Hematopoietic multipotent progenitor cell treated with erythropoietin and hydrocortisone succinate and interleukin-3 and kit ligand, for 15 days (in vitro differentiated cells): ENCODE measurements at places on chromosomes 3 and 15.

GRCh38 chr3:58952128-58952917, 97.5 kb downstream of the CFAP20DC start:
- no peak for DNase-seq

GRCh38 chr3:155960060-155960459, 89.6 kb downstream of the GMPS start:
- DNase-seq = no peak

DNA sequence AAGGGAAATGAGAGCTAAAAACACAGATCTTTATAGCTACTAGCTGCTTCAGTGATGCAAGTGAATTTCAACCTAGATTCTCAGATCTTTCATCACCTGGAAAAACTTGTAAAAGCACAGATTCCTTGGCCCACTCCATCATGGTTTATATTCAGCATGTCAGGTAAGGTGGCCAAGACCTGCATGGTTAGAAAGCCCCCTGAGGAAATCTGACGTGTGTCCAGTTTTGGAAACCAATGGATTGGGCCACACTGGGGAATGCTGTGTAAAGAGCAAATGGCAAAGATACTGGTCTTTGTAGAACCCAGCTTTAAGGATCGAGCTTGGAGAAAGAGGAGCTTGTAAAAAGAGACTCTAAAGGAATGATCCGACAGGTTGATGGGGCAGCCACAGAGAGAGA, 397.0 kb upstream of the ARRDC4 start:
- DNase-seq = no peak

- DNase-seq = no peak
Measured at GRCh38 chr3:36653095-36653494, 111.3 kb downstream of the DCLK3 start.

DNA sequence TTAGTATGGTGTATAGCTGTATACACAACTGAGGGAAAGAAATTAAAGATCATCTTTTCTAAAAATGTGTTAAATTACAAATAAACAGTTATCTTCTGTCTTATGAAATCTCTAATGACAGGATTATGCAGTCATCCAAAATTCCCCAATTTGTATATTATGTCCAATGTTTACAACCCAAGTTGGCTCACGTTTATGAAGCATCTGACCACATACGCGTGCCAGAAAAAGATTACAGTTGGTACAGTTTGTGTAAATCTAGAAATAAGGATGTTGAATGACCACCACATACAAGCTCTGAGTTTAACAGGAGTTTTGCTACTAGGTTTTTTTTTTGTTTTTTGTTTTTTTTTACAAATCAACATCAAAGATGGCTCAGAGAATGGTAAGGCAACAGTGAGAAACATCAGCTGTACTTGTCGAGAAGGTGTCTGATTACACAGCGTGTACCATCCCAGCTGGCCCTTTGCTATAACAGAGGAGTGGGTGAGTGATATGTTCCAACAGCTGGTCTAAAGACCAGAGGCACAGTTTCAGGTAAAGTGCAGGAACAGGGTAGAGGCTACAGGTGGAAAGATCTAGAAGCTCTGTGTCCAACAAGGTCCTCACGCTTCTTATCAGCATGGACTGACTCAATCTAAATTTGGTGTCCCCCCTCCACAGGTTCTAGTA, 47.1 kb downstream of the USF3 start:
- DNase-seq = no peak

- DNase-seq = no peak
Measured at GRCh38 chr15:42146551-42147430, 9.6 kb downstream of the PLA2G4F start.

DNA sequence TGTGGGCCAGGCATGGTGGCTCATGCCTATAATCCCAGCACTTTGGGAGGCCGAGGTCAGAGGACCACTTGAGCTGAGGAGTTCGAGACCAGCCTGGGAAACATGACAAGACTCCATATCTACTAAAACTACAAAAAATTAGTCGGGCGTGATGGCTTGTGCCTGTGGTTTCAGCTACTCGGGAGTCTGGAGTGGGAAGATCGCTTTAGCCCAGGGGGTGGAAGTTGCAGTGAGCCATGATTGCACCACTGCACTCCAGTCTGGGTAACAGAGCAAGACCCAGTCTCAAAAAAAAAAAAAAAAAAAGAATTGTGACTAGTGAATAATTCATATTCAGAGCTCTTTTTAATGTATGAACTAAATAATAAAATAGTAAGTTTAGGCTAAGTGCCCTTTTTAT, 87.8 kb upstream of the TSEN2 start:
- no peak for DNase-seq

- no peak for DNase-seq
Measured at GRCh38 chr15:50162969-50163718, 18.9 kb upstream of the SLC27A2 start.

DNA sequence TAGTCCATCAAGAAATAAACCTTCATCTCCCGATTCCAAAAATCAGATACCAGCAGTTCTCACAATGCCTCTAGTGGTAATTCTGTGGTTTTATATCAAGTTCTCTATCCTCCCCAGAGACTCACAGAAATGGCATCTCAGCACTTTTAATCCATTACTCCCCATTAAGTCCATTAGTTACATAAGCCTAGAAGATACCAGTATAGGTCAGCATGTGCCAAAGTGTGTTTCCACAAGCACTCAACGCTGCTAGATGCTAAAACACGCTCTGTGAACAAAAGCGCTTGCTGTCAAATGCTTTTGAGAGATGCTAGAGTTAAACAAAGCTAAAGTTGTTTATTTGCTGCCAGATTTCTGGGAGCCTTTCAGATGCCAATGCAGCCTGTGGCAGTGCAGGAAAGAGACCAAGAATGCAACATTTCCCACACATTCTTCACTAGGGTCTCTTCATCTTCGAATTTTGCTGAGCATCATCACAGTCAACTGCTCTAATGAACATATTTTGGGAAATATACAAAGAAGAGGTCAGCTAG, 918.8 kb upstream of the CFAP20DC start:
- DNase-seq = no peak

DNA sequence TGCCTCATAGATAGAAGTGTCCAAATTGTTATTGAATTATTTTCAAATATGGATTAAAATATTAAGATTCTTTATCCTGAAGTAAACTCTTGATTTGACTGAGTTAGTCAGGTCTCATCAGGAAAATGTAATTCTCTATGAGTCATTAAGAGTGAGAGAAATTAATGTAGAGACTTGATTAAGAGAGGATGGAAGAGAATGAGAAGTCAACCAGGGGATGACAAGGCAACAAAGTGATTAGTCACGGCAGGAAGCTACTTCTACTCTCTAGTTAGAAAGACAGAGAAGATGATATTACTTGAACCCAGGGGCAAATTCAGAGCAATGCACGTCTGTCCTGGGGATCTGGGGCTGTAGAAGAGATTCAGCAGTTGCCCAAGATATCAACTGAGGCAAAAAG, 202.5 kb downstream of the LSAMP start:
- DNase-seq = no peak

- no peak for DNase-seq
Measured at GRCh38 chr3:153356908-153357307, 194.9 kb downstream of the RAP2B start.

GRCh38 chr3:138219255-138219654, 32.2 kb downstream of the ARMC8 start:
- no peak for DNase-seq

GRCh38 chr15:74172701-74173379, 670 bp upstream of the ISLR start:
- DNase-seq = no peak

DNA sequence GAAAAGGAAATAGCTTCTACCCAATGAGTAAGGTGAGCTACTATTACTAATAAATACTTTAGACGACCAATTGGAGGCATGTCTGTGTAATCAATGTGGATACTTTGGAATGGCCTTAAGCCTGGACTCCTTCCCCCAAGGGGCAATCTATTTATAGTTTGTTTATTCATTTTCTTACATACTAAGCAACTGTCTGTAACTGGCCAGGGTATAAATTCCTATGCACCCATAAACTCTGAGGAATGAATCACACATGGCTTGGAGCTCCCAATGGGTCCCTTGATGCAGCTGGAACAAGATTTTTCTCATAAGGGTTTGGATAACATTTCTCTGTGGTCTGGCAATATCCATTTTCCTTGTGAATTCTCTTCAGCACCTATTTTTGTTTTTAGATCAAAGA, 506.8 kb downstream of the EDEM1 start:
- no peak for DNase-seq

GRCh38 chr15:52567871-52568600, 794 bp downstream of the ARPP19 start:
- peak; percentile 22 for DNase-seq

DNA sequence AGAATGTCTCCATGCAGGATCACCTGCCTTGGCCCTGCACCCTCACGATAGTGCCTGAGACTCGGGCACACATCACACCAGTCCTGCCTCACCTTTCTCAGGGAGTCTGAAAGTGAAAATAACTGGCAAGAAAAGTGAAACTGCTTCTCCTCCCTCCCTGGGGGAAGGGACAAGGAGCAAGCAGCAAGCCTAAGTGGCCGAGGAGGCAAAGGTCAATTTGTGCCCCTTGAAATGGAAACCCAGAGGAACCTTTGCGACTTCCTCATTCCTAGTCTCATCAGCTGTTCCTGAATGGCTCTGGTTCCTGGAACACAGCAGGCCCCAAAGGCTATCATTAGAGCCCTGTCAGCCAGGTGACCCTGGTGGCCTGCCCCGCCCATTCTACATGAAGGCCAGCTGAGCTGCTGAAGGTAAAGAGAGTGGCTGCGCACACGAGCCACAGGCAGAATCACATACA, 28.0 kb upstream of the SLCO2A1 start:
- DNase-seq = no peak

- DNase-seq = no peak
Measured at GRCh38 chr3:87073496-87074145, 82.7 kb upstream of the VGLL3 start.

- no peak for DNase-seq
Measured at GRCh38 chr15:47551079-47551478, 166.2 kb upstream of the SEMA6D start.

DNA sequence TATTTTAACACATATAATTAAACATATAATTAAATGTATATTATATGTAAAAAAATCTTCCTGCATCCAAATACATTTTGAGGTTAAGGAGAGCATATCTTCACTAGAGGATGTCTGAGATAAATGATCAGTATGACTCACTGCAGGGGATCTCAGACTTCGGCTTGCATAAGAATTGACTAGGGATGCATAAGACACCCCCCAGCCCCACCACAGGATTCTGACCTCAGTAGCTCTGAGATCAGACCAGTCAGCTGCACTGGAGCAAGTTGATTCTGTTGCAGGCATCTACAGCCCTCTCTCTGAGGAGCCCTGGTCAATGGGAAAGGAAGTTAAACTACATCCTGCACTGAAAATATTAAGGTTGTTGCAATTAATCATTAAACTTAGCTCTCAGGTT, 29.0 kb upstream of the TBC1D21 start:
- DNase-seq = no peak

- no peak for DNase-seq
Measured at GRCh38 chr3:88930611-88931010, 176.8 kb upstream of the EPHA3 start.

GRCh38 chr3:49511639-49512038, 41.6 kb downstream of the DAG1 start:
- no peak for DNase-seq

- DNase-seq = no peak
Measured at GRCh38 chr3:126028096-126028495, 55.8 kb downstream of the SLC41A3 start.

- DNase-seq = no peak
Measured at GRCh38 chr15:29457729-29458128, 188.1 kb upstream of the NSMCE3 start.

GRCh38 chr3:66419036-66419435, 81.8 kb downstream of the LRIG1 start:
- DNase-seq = no peak

- DNase-seq = no peak
Measured at GRCh38 chr15:57343048-57343447, 33.3 kb upstream of the CGNL1 start.

DNA sequence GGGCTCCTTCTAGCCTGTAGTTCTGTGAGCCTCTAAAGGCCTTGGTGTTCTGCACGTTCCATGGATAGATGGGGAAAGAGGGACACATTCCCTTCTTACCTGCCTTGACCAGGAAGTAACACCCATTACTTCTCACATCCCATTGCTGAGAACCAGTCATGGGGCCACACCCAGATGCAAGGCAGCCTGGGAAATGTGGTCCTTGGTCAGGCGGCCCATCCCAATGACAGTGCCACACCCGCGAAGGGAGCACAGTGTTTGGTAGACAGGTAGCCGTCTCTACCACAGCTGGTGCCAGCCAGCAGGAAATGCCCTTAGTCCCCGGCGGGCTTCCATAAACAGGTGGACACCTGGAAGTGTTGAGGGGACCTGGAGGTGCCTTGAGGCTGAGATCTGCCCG, 23.2 kb upstream of the LCTL start:
- DNase-seq = peak; percentile 13

DNA sequence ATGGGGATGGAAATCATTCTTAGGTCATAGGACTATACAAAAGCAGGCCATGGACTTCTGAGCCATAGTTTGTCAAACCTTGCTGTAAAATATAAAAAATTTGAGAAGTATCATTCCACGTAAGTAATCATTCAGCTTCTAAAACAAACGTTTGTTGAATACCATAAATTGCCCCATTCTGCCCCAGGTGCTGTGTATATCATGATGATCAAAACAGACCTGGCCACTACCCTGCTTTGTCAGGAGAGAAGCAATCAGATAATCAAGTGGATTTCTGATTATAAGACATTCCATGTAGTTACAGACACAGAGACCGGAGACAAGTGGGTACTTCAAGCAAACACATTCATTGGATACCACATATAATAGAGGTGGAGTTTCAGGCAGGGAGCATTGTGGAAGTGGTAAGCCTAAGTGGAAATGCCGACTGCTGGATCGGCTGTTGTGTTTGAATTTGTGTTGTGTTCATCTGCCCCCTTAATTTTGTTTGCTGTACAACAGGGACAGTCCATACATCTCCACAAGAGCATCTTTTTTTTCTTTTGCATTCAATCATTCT, 61.7 kb downstream of the TGFBR2 start:
- DNase-seq = no peak

DNA sequence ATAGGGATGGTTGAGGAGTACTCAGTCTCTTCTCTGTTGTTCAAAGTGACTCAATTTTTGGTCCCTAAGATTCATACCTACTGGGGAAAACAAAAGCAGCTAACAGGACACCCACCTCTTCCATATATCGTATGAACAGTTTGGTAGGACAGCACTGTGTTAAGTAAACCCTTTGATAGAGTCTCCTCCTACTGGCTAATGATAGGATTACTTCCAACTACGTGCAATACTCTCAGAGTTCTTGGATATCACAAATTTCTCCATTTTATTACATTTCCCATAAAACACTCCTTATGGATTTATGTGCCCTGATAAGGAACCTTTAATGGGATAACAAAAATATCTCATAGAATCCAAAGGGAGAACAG, 200.2 kb upstream of the GOLGA6L4 start:
- DNase-seq = no peak

GRCh38 chr3:36678216-36679013, 85.9 kb downstream of the DCLK3 start:
- DNase-seq = no peak

- DNase-seq = no peak
Measured at GRCh38 chr3:52527732-52528585, 5.7 kb downstream of the NT5DC2 start.

GRCh38 chr3:4062621-4063020, 240.5 kb upstream of the SETMAR start:
- no peak for DNase-seq

GRCh38 chr3:65483011-65483410, 555.7 kb downstream of the MAGI1 start:
- no peak for DNase-seq

GRCh38 chr3:72460205-72461174, 387.8 kb downstream of the SHQ1 start:
- peak; percentile 16 for DNase-seq

- DNase-seq = no peak
Measured at GRCh38 chr15:65743637-65744252, 48.3 kb downstream of the DENND4A start.
